G401 (cell line): ENCODE measurements at places on chromosomes 1 and 21.

DNA sequence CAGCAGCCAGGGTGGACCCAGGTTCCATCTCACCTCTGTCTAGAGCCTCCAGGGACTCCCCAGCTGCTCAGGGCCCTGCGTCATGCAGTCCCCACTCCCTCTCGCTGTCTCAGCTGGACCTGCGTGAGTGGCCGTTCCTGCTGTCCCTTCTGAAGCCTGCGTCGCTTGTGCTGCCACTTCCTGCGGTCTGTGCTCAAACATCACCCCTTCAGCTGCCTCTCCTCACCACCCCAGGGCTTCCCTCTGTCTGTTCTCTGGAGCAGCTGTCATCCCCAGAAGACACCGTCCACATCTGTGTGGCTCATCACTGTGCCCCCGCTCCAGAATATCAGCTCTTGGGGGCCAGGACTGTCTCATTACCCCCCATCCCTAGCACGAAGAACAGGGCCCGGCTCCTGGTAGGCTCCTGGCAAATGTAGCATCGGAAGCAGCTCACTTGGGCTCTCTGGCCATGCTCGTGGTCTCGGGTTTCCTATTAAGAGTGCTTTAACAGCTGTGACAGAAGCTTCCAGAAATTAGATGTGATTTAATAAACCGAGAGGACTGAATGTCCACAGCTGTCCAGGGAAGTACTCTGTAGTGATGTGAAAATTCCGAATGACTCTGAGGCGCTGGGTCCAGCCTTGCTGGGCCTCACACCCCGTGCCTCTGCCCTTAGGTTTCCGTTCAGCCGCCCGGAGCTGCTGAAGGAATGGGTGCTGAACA, 3.3 kb downstream of the THAP3 start:
- DNase-seq: no peak

GRCh38 chr1:170318141-170318540, 172.4 kb downstream of the NTMT2 start:
- DNase-seq: no peak

DNA sequence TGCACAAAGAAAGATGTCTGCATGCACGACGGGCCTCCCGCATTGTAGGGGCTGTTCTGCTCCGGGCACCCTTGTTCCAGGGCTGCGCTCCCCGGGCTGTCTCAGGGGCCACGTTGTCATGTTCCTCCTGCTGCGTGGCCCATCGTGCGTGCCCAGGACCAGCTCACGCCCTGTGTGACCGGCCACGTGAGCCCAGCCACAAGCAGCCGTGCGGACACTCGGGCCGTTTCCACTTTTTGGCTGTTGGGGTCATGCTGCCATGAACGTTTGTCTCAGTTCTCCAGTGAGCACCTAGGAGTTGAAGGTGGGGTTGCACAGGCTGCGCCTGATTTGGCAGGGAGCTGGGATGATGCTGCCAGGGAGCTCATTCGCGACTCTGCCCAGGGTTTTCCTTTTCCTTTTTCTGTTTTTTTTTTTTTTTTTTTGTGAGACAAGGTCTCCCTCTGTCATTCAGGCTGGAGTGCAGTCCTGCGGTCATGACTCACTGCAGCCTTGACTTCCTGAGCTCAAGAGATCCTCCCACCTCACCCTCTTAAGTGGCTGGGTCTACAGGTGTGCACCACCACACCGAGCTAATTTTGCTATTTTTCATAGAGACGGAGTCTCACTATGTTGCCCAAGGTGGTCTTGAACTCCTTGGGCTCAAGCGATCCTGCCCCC, 17.4 kb downstream of the PDXK start:
- no peak for DNase-seq

DNA sequence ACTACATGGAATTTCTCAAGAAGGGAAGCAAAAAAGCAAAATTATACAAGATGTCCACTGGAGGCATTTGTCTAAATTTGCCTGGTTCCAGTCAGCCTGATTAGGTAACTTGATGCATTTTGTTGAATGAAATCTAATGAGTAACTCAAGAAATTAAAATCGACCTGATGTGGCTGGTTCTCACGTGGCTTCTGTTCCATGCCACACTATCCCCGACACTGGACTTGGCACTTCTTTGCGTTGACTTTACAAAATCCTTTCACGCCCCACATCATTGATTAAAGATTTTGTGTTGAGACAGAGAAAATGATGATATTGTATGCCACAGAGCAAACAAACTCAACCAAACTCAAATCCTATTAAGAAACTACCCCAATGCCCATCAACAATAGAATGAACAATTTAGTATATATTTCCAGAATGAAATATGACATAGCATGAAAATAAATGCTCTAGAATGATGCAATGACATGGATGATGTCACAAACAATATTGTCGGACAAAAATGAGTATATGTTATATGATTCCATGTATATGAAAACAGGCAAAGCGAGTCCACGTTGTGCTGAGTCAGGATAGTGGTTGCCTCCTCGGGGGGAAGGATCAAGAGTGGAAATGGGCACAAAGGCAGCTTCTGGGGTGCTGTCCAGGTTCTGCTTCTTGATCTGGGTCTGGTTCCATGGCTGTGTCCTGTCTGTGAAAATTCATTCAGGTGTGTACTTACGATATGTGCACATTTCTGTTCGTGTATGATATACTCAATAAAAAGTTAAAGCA, 12.9 kb upstream of the HMGCS2 start:
- no peak for DNase-seq

DNA sequence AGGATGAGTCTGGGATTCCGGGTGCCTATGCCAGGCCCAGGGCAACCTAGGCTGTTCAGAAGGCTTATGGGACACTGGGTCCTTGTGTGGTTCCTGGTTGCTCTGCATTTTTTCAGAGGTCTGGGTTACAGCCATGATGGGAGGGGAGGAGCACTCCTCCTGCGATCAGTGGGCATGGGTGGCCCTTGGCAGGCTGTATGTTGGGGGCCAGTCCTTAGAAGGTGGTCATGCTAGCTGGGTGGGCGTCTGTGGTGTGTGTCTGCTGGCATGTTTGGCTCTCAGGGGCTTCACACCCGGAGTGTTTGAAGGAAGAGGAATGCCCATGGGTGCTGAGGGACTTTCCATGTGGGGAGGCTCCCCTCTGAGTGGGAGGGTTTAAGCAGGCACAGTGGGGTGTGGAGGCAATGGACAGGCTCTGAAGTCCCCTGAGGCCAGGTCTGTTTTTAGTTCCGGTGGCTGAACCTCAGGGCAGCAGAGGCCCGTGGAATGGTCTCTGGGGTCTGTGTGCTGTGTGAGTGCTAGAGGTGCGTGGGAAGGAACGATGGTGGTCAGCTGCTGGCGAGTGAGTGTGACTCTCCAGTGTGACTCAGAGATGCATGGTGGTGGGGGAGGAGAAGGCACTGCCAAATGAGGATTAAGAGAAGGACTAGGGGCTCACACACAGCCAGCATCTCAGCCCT, 25.3 kb downstream of the CACNA1E start:
- no peak for DNase-seq

DNA sequence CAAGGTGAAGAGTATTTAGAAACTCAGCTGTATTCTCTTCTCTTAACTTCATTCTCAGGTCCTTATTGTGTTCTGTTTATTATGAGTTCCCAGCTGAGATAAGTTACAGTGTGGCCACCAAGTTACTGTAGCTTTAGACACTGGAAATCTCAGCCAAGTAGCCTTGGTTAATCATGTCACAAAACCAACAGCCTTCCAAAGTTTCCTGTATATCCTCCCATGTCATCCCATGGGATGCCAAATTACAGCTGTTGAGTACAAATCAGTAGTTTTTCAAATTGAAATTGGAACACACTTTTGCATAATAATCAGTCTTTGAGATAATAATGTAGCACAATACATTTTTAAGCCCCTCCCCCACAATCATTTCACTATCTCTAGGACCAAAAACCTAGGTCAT, 10.7 kb downstream of the ADAMTS5 start:
- no peak for DNase-seq

GRCh38 chr21:26408511-26408910, 164.6 kb downstream of the CYYR1 start:
- DNase-seq: no peak

DNA sequence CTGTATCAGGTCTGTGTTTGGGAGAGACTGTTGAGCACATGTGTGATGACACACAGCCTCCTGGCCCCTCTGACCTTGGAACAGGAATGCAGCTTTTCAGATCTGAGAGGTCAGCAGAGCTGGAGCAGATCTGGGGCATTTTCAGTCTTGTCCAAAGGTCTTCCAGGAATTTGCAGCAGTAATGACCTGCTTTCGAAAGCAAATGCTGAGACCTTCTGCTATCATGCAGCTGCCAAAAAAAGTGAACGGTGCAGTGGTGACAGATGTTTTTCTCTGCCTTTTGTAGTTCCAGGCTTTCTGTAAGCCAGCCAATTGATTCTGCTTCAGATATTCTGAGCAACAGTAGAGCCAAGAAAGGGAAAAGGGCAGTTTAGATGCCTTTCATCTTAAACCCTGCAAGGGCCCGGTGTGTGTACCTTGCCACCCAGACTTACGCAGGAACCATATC, 137.8 kb upstream of the COA6 start:
- no peak for DNase-seq

- DNase-seq: no peak
Observed at GRCh38 chr1:7606096-7606495, 165.0 kb upstream of the VAMP3 start.

GRCh38 chr1:31238986-31239613, 587 bp downstream of the NKAIN1 start:
- DNase-seq: peak; percentile 64
